Stomach (tissue), 19 donors: ENCODE measurements at places on chromosomes 7 and 10. TPM values are rescaled to one million over a fixed set of nuclear protein-coding genes. Genes with fewer than 3 reads are reported as not detected.

FEZF1 gene
- total RNA-seq = not detected

ELMO1 gene
- 117 TPM for total RNA-seq

BICC1 gene
- total RNA-seq = 6.2 TPM

POM121L12 gene
- total RNA-seq = not detected

FBXO24 gene
- total RNA-seq = 0.43 TPM

KIF11 gene
- 2.9 TPM for total RNA-seq

NEBL gene
- 1.2 TPM for total RNA-seq

NUDT13 gene
- total RNA-seq = 0.45 TPM

LIPM gene
- total RNA-seq = not detected

PPP1R17 gene
- total RNA-seq = not detected

GBX1 gene
- total RNA-seq = not detected

NEUROG3 gene
- not detected for total RNA-seq

AKR1D1 gene
- total RNA-seq = not detected

VGF gene
- total RNA-seq = not detected

CCDC146 gene
- total RNA-seq = 23.2 TPM

ANKRD7 gene
- total RNA-seq = not detected

C10orf62 gene
- total RNA-seq = not detected

ARHGAP22 gene
- 28.6 TPM for total RNA-seq
